ENCODE measurements at places on chromosomes 13 and 19.

- no peak for DNase-seq
These were observed 20.7 kb downstream of the ZNF575 start for GRCh38 chr19:43553656-43554055.

DNA sequence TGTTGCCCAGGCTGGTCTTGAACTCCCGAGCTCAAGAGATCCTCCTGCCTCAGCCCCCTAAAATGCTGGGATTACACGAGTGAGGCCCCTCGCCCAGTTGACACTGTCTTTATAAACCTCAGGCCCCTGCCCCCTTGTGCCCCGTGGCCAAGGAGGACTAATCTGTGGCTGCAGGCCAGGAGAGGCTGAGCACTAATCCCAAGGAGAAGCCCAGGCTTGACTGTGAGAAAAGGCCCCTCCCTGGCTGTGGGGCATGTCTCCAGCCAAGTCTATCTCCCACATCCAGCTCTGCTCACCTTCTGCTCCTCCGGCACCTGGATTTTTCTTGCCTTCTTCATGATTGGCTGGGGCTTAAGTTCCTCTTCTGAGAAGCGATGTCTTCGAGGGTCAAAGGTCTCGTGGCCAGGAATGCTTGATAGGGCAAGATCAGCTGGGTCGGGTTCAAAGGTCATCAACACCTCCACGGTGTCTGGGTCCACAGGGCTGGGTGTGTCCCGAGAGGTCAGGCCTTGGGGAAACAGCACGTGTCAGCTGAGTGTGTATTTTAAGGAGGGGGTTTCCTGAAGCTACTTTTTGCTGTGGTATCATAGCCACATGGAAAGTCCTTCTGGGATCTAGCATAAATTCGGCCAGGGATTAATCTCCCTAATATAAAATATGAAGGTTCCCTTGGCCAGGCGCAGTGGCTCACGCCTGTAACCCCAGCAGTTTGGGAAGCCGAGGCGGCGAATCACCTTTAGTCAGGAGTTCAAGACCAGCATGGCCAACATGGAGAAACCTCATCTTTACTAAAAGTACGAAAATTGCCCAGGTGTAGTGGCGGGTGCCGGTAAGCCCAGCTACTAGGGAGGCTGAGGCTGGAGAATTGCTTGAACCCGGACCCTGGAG lies 3.8 kb downstream of the DBP start:
- DNase-seq: no peak

DNA sequence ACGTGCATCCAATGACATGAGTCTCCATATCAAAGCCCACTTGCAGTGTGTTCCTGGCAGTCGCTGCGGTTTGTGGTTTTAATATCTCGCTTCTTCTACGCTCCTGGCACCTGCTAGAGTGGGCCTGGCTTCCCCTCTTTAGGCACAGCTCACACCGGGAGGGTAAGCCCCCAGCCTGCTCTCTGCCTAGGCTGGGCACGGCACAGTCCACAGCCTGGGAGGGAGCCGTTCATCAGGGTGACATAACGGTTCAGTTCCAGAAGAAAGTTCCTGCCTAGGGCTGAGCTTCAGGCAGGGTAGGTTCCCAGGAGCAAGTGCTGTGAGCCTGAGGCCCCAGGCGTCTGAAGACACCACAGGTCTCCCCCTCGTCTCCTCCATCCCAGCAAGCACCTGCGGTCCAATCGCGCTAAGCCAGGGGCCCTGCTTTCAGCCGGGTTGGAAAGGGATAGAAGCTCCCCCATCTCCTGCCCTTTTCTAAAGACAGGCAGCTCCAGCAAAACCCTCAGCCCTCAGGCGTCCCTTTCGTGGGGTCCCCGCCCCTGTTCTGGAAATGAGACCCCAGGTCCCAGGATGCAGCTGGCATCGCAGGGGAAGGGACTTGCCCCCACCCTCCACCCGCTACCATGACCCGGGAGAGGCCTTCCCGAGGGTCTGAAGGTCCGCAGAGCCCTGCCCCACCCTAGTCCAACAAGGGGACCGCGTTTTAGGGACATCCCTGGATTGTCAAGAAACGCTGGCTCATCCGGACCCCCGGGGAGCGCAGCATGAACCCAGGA lies 121.6 kb upstream of the ZNF507 start:
- no peak for DNase-seq

GRCh38 chr19:32396046-32396652 lies 9.4 kb upstream of the DPY19L3 start:
- no peak for DNase-seq

- peak; percentile 47 for DNase-seq
These were observed 142.2 kb downstream of the SIPA1L3 start for GRCh38 chr19:38049105-38049649.

- no peak for DNase-seq
These were observed 426.9 kb downstream of the PCDH9 start for GRCh38 chr13:66803013-66803807.

DNA sequence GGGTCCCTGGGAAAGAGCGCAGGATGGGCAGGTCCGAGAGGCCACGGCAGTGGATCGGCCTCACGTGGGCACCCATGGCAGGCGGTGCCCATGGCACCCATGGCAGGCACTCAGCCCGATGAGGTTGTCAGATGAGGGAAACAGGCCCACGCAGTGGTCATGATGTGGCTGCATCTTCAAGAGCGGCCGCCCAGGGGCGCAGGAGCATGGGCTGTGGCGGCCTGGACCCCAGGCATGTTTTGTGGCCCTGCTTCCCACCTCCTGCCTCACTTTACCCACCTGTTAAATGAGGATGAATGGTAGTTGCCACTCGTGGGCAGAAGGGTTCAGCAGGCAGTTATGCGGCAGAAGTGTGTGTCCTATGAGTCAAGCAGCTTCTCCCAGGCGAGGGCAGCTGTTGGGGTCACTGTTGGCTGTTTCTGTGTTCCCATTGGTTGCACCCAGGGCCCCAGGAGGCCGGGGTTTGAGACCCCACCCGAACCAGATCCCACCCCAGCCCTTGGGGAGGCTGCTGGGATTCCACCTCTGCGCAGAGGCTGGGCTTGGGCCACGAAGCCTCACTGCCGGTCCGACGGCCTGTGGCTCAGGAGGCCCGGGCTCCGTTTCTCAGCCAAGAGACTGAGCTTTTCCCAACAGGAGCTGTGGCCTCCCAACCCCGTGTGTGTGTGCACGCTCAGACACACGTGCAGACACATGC lies 30.0 kb downstream of the CSNK1G2 start:
- DNase-seq: no peak

DNA sequence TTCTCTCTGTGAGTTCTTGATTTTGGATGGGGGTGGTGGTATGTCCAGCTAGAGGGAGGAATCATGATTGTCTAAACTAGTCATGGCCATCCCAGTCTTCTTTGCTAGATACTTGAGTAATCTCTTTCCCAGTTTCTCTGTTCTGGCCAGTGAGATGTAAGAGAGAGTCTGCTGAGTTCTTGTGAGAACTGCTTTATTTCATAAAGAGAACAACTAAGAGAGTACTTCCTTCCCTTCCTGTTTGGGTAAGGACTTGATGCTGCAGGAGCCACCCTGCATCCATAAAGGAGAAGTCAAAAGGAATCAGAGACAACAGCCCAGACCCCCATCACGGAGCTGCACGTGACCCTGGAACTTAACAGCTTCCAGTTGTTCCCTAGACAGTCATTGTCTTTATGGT lies 3.0 kb upstream of the RASL11A start:
- DNase-seq: no peak

- DNase-seq: no peak
These were observed 12.9 kb upstream of the IGSF23 start for GRCh38 chr19:44600466-44600865.

GRCh38 chr13:30142486-30143211 lies 164.7 kb downstream of the KATNAL1 start:
- no peak for DNase-seq

- no peak for DNase-seq
These were observed 12.8 kb upstream of the ZNF14 start for GRCh38 chr19:19745496-19746285.

DNA sequence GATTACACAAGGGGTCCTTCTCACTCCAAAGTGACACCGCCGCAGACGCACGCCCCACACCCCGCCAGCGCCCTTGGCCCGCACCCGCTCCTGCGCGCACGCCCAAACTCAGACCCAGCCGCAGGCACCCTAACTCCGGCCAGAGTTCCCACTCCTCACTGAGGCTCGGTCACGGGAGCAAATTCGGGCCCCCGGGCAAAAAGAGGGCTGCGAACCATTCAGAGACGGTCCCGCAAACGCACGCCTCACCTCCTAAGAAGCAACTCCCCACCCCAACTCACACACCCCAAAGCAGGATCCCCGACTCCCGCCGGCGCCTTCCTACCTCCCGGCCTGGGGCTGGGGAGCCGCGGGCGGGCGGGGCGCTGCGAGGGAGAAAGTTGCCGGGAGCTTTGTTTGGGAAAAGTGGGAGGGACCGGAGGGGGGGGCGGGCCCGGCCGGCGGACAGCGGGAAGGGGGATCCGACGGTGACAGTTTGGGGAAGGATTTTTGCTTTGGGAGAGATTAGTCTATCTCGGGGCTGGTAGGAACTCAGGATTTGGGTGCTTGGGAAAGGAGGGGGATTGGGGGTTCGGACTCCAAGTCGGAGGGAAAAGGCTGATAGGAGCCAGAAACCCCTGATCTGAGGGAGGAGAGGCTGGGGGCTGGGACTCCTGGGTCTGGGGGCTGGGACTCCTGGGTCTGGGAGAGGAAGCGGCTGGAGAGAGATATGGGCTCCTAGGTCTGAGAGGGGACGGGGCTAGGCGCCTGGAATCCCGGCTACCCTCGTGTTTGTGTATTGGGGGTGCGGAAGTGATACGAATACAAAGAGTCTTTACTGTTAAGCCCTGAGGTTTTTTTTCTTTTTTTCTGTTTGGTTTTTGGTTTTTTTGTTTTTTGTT lies at the start of gene TEAD2:
Gene TEAD2 (minus strand): TSS at position 369 of the 881 bp plus-strand sequence. CDS start 2,341 bp downstream, outside the sequence.
- DNase-seq: no peak

DNA sequence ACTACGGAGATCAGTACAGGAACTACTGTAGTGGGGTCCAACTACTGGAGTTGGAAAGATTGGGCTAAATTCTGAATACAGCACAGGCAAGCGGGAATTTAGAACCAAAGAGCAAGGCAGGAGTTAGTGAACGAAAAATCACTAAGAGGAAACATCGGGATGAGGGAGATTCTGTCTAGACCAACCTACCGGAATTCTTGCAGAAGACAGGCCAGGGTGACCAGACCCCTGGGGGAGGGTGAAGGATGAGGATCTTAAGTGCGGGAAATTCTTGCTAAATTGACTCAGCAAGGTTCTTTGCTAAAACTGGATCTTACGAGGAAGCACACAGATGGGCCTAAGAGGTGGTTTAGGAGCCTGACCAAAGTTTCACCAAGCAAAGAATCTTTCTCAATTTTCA lies 13.2 kb upstream of the PSPC1 start:
- no peak for DNase-seq

GRCh38 chr19:6654347-6655310 lies 15.3 kb downstream of the TNFSF14 start:
- no peak for DNase-seq

- no peak for DNase-seq
These were observed 87.1 kb downstream of the PTPRS start for GRCh38 chr19:5253406-5254110.

- no peak for DNase-seq
These were observed 91.3 kb downstream of the SPRY2 start for GRCh38 chr13:80249516-80250212.

DNA sequence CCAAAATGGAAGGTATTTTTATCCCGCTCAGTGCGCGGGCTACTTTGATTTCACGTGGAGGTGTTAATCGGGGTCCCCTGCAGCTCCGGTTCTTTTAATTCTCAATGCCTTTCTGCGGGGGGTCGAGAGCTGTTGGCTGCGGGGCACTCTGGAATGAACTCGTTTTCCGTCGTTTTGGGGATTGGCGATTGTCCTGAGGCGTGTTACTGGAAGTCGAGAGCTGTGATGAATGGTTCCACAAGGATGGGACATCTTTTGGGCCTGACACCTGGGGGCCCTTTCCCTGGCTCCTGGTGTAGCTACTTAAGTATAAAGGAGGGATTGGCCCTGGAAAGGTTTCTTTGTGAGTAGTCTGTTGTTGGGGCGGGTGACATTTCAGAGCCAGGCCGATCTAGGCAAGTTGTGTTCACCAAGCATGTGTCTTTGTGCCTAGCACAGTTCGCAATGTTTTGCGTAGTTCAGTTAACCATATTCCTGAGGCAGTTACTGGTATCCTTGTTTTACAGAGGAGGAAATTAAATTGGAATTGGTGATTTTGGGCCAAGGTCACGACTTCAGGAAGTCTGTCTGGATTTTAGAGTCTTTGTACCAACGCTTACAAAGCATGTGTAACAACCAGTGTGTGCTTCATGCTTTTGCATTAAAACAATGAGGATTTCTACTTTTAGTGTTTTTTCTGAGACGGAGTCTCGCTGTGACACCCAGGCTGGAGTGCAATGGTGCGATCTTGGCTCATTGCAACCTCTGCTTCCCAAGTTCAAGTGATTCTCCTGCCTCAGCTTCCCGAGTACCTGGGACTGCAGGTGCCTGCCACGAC lies 846 bp downstream of the RPL13A start:
- DNase-seq: no peak

DNA sequence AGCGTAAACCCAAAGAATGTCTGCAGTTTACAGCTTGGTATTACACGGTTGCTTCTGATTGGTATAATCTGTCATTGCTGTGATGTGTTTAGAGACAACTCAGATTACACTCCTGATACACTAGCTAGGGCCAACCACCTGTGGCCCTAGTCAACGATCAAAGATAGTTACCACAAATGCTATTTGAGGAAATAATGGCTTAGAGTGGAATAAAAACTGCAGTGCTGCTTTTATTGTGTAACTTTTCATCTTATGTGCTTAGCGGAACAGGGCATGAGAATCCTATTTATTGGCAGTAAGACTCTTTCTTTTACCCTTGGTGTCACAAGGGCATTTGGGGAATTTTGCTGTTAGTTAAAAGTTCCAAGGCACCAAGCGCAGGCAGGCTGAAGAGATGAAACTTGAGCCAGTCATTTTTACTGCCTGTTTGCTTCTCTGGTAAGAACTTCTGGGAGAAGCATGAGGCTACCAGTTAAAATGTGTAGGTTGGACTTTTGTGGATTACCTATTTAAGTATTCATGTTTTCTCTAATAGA lies 363.3 kb downstream of the KCNRG start:
- DNase-seq: no peak

DNA sequence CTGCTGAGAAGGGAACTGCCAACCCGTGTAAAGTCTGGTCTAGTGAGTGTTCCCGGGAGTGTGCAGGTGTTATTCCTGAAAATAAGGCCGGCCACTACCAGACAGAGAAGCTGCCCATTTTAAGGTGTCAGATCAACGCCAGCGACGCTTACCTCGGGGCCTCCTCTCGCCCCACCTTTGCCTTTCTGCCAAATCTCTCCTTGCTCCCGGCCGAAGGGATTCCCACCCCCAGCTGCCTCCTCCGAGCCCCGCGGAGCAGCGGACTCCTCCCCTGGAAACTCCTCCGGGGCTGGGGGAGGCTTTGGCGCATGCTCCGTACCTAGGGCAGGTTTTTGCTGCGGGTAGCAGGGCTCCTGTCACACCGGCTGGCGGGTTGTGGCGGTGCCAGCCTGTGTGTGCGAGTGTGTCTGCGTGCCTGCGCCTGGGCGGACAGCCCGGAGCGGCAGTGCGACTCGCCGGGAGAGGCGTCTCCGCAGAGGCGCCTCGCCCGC lies at the start of gene HS6ST3:
Gene HS6ST3 (plus strand): TSS at position 359 of the 491 bp plus-strand sequence.
- DNase-seq: no peak

- no peak for DNase-seq
These were observed 7.8 kb downstream of the CIC start for GRCh38 chr19:42276821-42277220.

GRCh38 chr19:16605553-16605994 lies 22.4 kb downstream of the MED26 start:
- no peak for DNase-seq

GRCh38 chr19:8459520-8460270 lies 14.9 kb downstream of the HNRNPM start:
- no peak for DNase-seq

- DNase-seq: no peak
These were observed 758.4 kb upstream of the SLITRK1 start for GRCh38 chr13:84640691-84641090.
